GM12892 (cell line): ENCODE measurements at places on chromosomes 7 and 10.

- no peak for DNase-seq
Observed at GRCh38 chr10:132616170-132616995, 78.8 kb downstream of the INPP5A start.

DNA sequence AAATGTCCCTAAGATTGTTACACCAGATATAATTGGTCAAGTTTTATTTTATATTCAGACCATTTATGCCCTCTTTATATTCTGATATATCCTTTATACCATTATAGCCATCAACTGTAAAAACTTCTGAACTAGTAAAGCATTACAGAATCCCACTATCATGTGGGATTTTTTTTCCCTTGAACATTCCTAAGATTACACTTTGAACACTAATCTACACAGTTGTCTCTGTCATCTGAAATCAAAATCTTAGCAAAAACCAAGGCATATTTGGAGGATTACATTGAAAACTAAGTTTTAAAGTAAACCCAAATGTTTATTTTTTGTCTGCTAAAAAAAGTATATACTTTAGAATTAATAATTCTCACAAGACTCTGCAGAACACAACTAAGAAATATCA lies 116.2 kb upstream of the GPR22 start:
- DNase-seq = no peak

DNA sequence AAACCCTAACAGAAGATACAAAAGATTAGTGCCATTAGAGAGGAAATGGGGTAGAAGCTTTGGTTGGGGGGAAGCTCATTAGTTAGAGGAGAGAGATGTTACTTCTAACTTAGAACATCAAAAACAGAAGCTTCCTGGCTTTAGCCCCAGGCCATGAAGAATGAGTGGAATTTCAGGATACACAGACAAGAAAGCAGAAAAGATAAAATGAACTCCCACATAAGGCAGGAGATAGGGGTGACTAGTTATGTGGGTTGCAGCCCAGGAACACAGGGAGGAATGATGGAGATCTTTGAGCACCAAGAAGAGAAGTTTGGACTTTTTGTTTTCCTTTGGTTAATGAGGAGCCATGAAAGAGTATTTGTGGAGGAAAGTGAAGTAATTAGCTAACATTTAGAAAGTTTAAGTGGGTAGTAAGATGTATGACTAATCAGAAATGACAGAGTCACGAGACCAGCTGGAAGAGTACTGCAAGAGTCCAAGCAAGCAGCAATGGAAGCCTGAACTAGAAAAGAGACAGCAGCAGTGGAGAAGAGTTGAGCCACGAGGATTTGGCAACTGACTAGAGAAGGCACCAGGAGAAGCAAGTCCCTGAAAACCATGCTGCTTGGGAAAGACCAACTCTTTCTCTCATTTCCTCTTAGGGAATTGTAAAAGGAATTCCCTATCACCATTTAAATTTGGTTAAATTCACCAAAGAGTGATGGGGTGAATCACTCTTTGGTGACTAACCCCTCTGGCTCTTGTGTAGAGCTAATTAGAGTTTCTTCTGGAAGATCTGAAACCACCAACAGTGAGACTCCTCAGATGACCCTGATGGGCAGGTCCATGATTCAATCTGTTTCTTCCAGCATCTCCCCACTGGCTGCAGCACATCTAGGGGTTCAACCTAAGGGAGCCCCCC lies 131.9 kb downstream of the KCNMA1 start:
- DNase-seq = no peak

DNA sequence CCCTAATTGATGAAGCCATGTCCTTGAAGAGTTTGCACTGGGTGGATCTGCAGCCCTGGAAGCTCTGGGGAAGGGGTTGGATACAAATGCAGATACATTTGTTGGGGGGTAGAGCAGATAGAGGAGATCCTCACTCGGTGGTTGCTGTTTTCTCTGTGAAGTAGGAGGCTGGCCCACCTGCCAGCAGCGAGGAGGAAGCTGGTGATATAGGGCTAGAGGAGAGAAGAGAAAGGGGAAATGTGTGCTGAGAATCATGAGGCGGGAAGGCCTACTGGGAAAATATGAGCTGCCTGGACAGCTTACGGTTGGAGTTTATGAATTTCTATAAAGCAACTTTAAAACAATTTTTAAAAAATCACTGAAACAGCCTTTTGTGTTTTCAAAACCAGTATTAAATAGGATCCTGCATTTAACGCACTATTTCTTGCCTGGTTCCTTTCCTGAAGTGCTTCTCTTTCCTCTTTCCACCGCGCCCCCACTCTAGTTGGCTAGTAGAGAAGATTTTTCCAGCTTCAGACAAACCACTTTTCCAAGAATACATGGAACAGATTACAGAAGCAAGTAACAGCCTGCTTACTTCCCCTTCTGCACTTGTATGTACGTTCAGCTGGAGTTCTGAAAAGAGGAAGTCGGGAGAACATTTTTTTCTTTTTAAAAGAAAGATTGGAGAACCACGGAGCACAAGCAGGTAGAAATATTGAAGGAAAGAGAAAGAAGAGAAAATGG lies 100.6 kb upstream of the GLCCI1 start:
- no peak for DNase-seq

- DNase-seq = no peak
Observed at GRCh38 chr7:151756076-151756731, 120.7 kb downstream of the PRKAG2 start.

DNA sequence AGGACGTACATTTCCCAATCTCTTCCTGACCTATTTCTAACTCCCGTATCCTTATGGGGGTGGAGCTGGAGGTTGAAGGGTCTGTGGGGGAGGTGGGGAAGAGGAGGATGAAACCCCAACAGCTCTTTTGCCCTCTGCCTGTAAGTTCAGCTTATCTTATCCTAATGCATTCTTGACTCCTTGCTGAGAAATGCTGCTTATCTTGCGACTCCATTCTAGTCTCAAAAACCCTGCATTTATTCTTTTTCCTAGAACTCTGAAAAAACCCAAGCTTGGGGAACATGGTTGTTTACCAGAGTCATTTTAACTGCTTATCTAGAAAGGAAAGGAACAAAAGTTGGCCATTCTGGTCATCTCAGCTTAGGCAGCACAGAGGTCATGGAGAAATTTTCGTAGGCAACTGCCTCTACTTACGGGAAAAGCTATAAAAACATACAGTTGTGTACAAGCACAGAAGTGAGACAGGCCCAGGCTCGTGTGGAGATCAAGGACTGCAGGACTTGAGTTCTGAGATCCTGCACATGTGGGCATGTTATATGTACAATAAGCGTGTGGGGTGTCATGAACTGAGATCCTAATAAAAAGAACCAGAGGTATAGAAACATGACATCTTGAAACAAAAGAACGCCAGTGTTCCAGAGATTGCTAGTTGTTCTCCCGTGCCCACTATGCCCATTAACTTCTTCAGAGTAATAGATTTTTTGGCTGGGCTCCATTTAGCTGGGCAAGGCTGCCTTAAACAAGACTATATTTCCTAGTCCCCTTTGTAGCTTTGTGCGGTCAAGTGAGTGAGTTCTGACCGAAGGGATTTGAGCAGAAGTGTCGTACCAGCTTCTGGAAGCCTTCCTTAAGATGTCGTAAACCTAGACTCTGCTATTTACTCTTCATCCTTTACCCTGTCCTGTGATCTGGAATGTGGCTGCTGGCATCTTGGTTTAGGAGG lies 9.6 kb downstream of the INMT start:
- no peak for DNase-seq

DNA sequence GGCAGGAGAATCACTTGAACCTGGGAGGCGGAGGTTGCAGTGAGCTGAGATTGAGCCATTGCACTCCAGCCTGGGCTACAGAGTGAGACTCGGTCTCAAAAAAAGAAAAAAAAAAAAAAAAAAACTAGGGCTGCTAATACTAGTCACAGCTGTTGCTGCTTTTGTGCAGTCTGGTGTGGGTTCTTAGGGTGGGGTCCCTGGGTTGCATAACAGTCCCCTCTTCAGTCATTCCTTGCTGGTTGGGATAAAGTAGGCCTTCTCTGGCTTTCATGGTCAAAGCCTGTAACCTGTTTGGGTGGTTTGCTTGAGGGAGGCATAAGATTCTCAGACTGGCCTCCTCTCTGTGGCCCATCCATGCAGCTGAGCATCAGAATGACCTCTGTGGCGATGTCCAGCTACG lies 14.1 kb downstream of the SSMEM1 start:
- no peak for DNase-seq

- no peak for DNase-seq
Observed at GRCh38 chr7:102170393-102170970, 116.2 kb upstream of the SH2B2 start.
